ENCODE measurements at places on chromosomes 3 and 15.

GRCh38 chr3:43073836-43074220 is 32.1 kb downstream of the POMGNT2 start:
- DNase-seq = no peak

GRCh38 chr3:23798456-23798855 is 7.3 kb upstream of the UBE2E1 start:
- no peak for DNase-seq

- DNase-seq = no peak
These were observed 19.9 kb upstream of the HEG1 start for GRCh38 chr3:125075738-125076137.

- DNase-seq = no peak
These were observed 21.5 kb downstream of the PLD1 start for GRCh38 chr3:171788546-171789351.

DNA sequence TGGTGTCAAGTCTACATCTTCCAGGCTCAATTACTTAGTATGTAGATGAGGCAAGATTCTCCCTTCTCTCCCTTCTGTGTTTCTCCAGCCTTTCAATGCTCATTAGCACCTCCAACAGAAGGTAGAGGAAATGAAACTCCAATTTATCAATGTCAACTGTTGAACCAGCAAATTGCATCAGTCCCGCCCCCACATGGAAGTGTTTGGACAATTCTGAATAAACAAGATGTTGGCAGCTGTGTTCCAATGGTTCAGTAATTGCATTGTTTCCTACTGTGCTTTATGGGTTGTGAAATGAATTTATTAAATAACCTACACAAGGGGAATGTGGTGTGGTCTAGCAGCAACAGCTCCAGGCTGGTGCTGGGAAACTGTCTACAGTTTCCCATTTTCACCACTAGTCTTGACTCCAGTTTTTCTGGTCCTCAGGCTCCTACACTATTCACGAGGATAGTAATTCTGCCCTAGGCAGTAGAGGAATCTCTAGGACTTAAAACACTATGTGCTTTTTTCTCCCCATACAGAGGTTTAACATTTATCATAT is 91.9 kb downstream of the MB21D2 start:
- peak; percentile 96 for DNase-seq

GRCh38 chr3:31011380-31011779 is 116.9 kb upstream of the GADL1 start:
- DNase-seq = no peak

DNA sequence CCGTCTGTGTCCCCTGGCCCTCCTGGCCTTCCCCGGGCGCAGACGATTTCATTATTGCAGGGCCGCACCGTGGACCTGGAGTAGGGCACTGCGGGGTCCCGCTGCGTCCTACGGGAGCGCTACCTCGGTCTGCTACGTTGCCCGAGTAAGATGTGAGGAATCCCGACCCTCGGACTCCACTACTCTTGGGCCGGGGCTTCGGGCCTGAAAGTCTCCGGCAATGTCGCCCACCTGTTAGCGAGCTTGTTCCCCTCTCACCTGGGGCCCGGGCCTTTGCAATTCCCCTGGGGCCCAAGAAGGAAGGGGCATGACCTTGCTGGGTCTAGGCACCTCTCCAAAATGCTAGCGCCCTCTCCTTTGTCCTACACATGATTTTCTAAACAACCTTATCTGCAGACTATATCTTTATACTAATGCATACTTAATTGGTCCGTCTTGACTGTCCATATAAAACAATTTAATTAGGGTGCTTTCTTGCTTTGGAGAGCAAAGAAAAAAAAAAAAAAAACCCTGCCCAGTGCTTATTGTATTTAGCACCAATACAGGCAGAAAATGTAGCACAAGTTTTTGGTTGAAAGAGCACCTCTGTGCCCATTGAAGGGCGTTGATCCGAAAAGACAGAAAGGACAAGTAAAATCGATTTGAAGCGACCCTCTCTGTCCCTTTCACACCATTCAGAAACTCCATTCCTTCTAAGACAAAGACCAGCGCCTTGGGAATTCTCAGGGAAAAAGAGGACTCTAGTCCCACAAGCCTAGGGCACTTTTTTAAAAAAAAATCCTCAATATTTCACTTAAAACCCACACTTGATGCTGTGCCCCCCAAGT is 7.0 kb upstream of the NR2F2 start:
- DNase-seq = no peak

GRCh38 chr3:152621967-152622810 is 212.7 kb upstream of the P2RY1 start:
- DNase-seq = no peak

DNA sequence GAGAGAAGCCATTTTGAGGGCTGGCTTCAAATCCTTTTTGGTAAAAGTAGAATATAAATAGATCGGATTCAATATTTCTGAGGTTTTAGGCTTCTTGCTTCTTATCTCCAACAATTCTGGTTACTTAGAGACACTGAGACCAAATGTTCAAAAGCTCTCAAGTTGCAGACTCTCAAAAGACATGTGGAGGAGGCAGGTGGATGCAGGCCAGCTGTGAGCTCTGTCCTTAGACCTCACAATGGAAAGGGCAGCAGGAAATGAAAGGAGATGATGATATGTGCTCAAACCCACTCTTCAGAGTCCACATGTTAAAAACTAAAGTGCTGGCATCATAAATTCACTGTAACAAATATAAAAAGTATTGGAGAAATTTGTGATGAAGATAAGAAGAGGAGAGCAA is 424.9 kb upstream of the ALCAM start:
- DNase-seq = no peak

- DNase-seq = no peak
These were observed 22.5 kb downstream of the PXK start for GRCh38 chr3:58355179-58355578.

DNA sequence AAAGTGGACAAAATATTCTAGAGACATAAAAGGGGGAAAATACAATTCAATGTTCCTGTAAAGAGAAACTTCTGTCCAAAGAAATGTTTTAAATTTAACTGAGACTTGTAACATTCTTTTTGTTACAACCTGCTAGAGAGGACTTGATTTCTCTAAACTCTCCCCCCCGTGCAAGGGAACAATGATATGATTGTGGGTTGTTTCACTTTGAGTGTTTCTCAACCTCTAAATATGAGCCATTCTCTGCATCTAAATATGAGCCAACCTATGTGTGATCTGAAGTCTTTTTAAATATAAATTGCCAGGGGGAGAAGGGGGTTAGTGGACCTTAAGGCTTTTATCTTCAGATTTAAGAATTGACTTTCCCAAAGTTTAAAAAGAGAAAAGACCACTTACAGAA is 14.6 kb downstream of the ZNF860 start:
- DNase-seq = no peak

DNA sequence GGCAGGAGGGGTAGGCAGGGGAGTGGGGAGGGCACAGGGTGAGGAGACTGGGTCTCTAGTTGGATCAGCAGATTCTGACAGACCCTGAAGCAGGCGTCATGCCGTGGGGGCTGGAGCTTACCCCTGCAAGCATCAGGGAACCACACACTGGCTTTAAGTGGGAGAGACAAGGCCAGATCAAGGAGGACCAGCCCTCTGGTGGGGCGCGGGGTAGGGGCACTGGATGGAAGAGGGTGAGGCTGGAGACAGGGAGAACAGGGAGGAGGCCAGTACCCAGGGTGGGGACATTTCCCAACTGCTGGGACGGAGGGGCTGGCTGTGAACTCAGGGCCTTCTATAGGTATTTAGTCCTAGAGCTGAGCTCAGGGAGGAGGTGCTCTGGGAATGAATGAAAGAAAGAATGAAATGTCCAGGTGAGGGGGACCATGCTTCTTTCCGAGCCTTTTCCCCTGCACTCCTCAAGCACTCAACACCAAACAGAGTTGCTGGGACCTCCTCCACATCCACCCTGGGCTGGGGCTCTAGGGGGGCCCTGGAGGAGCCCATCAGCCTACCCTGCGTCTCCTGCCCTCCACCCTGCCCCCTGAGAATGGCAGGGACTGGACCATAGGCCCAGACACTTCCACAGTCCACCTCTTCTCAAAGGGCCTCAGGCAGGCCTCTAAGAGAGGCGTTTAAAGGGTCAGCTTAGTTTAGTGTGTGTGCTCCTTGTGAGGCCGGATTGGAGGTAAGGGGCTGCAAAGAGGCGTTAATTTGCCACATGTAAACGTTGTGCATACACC is 49.0 kb upstream of the FGD5 start:
- no peak for DNase-seq

DNA sequence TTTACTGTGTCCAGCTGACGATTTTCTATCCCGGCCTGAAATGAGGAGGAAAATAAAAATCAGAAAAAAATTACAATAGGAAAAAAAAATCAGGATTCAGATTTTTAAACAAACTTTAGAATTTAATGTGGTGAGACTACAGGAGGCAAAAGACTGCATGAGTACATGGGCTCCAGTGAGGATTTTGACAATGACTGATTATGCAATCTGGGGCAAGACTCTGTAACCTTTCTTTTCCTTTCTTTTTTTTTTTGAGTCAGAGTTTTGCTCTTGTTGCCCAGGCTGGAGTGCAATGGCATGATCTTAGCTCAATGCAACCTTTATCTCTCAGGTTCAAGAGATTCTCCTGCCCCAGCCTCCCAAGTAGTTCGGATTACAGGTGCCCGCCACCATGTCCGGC is 29.9 kb downstream of the SPG11 start:
- no peak for DNase-seq

GRCh38 chr15:38049891-38050290 is 115.5 kb downstream of the TMCO5A start:
- no peak for DNase-seq

GRCh38 chr15:39396979-39397615 is 183.8 kb upstream of the THBS1 start:
- no peak for DNase-seq

- DNase-seq = no peak
These were observed 3.5 kb downstream of the MYD88 start for GRCh38 chr3:38141952-38142273.

DNA sequence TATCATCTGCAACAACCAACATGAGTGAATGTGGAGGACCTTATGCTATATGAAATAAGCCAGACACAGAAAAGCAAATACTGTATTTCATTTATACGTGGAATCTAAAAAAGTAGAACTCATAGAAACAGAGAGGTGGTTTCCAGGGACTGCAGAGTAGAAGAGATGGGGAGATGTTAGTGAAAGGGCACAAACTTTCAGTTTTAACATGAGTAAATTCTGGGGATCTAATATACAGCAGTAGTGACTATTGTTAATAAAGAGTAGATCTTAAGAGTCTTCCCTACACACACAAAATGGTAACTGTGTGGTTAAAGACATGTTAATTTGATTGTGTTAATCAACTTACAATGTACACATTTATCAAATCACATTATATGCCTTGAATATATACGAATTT is 20.9 kb upstream of the MELTF start:
- DNase-seq = no peak

DNA sequence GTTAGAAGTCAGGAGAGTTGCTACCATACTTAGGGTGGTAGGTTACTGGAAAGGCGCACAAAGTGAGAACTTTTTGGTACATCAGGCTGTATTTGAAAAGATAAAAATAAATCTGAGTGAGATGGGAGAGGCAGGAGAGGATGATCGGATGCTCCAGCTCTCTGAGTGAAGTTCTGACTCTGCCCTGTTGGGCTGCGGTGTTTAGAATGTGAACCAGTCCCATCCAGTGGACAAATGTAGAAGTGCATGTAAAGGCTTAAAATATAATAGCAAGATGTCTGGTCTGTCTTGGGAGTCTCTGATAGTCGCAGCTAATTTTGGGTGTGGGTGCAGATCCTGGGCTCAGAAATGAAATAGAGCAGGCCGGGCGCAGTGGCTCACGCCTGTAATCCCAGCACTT is 30.4 kb downstream of the ACKR2 start:
- peak; percentile 31 for DNase-seq

GRCh38 chr15:56094171-56094570 is 100.8 kb upstream of the NEDD4 start:
- DNase-seq = no peak

- no peak for DNase-seq
These were observed 113.8 kb upstream of the EPHA6 start for GRCh38 chr3:96700322-96701315.

- no peak for DNase-seq
These were observed 20.9 kb downstream of the AMOTL2 start for GRCh38 chr3:134353171-134353825.

- DNase-seq = no peak
These were observed 7.7 kb downstream of the SUCLG2 start for GRCh38 chr3:67646586-67647234.

DNA sequence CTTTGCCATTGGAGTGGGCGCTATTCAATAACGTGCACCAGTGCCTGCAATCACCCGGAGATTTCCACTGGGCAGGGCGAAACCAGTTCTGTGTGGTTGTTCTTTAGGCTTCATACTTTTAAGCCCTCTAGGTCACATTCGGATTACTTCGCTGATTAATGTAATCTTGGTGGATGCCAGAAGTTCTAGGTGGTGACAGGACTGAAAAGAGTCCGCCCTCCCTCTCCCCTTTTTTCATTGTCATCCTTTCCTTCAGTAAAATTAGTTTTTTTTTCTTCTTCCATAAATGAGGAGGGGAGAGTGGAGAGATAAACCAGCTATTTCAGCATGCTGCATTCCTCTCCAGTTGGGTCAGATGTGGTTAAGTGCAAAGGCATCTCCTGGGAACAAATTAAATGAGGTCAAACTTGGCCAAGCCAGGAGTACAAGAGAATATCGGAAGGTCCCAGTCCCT is 2.3 kb upstream of the SLC2A2 start:
- DNase-seq = no peak

GRCh38 chr15:90588427-90588826 is 58.7 kb downstream of the CRTC3 start:
- DNase-seq = no peak

GRCh38 chr3:50588759-50589433 is 19.6 kb downstream of the HEMK1 start:
- no peak for DNase-seq

GRCh38 chr3:177491296-177492032 is 294.2 kb upstream of the TBL1XR1 start:
- DNase-seq = no peak

DNA sequence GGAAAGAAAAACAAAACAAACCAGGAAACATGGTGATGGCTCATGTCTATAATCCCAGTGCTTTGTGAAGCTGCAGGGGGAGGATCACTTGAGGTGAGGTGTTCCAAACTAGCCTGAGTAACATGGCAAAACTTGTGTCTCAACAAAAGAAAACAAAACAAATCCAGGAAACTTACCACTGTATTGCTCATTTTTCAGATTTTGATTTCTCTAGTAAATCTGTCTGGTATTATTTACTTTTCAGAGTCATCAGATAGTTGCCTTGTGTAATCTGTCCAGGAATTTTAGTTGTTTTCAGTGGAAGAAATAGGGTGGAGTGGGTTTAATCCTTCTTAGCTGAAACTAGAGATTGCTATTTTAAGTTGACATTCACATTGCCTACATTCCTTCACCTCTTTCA is 91.8 kb upstream of the ALCAM start:
- no peak for DNase-seq

GRCh38 chr15:40108061-40108854 is 421 bp downstream of the BMF start:
- DNase-seq = peak; percentile 27

GRCh38 chr15:33894193-33894592 is 74.1 kb upstream of the CHRM5 start:
- no peak for DNase-seq

- DNase-seq = no peak
These were observed 155.5 kb upstream of the SLC24A5 start for GRCh38 chr15:47965297-47965696.

- no peak for DNase-seq
These were observed 107.4 kb downstream of the TPRA1 start for GRCh38 chr3:127483005-127483641.

GRCh38 chr15:47551079-47551478 is 166.2 kb upstream of the SEMA6D start:
- no peak for DNase-seq

All from NCI-H1105 treated with DMSO at 0.1 percent for 48 hours (cell line).